NCI-H1436 (cell line): ENCODE measurements at places on chromosomes 4 and X.

DNA sequence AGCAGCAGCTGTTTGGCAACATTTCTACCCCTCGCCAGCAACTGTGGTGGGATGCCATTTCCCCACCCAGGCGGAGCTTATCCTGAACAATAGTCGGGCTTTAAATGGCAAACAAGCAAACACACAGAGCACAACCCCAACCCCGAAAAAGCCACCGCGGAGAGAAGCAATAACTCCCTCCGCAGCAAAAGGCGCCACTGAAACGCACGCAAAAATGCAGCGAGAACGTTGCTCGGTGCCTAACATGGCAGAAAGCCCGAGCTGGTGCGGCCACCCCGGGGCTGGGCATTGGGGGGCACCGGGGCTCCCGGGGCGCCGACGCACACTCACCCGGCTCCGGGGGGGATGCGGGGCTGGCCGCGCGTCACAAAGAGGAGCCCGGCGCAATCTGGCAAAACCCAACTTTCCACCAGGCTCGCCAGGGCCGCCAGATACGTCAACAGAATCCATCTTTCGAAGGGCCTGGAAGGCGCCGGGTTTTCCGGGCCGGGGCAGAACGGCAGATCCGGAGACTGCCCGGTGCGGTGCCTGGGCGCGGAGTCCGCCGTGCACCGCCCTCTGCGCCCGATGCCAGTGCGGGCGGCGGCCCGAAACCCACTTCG lies 818 bp downstream of the RAI2 start:
- no peak for DNase-seq

GRCh38 chr4:152573861-152574260 lies 38.0 kb upstream of the FBXW7 start:
- DNase-seq = no peak

DNA sequence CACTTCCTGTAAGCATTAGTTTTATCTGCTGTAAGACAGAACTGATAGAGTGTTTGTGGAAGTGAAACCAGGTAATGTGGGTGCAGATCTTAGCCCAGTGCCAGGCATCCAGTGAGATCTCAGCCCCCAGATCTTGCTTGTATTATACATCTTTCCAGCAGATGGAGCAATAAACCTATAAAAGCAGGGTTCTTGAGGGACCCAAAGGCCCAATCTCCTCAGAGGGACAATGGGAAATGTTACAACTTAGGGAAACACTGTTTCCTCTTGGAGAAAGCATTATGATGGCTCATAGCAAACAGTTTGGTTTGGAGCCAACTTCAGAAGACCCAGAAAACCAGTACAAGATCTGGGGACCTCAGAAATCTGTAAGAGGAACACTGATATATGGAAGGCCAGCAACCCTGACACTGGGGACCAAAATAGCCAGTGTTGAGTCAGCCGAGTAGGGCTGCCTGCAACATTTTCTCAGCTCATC lies 206.3 kb downstream of the SLC7A11 start:
- DNase-seq = peak; percentile 34

DNA sequence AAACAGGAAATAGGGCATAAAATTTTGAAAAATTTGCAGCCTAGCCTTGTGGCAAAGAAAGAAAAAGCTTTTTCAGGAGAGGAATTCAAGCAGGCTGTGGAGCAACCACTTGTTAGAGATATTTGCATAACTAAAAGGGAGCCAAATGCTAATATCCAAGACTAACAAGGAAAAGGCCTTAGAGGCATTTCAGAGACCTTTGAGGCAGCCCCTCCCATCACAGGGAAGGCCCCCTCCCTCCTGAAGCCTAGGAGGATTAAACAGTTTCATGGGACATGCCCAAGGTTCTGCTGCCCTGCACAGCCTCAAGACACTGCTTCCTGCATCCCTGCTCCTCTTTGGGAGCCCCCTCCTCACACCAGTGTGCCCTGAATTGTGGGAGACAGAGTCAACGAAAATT lies 275.4 kb upstream of the SFRP2 start:
- no peak for DNase-seq

GRCh38 chr4:25588206-25588605 lies 67.4 kb upstream of the SLC34A2 start:
- DNase-seq = no peak

DNA sequence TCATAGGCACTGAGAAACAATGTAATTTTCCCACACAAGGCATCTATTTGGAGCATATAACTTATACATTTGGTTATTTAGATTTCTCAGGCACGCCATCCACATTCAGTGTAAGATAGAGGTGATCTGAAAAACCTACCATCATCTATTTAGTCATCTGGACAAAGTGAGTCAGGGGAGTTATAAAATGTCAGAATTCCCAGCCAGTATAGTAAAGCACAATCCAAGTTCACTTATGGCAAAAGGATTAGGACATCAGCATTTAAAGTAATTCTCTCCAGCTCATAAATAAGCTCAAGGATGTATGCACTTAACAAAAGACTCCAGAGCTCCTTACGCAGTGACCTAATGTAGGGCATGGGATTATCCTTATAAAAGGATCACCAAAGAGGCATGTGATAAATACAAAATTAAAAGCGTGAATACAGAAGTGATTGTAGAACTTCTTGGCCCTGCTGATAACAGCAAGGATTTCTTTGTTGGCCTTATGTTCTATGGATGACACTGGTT lies 65.3 kb upstream of the DCLK2 start:
- no peak for DNase-seq

- DNase-seq = no peak
Measured at GRCh38 chrX:100408713-100409609, 1.1 kb downstream of the PCDH19 start.

DNA sequence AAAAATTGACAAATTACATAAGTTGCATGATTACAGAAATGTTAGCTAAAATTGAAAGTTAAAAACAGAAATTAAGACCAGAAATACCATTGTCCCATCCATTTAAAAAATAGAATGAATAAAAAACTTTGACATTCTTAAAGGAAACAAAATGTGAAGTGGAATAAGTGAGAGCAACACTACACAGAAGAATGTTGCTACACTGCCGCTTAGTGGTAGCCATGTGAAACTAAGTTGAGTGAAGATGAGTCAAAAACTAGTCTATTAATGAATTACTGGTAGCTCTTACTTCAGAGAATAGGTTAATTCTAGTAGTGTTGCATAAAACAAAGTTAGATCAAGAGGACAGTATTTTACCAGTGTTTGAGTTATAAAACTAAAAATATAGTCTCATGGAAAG lies 571.0 kb upstream of the KLHL4 start:
- peak; percentile 2 for DNase-seq

DNA sequence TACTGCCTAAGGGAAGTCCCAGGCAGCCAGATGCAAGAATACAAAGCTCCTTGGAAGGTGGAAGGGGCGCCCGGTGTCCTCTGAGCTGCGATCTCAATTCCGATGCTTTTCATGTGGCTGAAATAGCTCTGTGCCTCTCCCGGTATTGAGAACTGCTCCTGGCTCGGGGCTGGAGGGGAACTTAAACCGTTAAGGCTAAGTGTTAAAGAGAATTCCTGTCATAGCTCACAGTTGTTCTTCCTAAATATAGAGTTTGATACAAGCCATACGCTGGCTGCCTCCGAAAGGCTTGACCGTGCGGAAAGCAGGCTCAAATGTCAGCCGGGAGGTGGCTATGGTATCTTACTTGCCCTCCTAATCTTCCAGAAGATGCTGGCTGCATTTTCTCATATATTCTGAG lies at the start of gene SMPX:
Gene SMPX (minus strand): TSS at position 157 of the 400 bp plus-strand sequence. CDS start 3,826 bp downstream, outside the sequence.
- DNase-seq = no peak

GRCh38 chr4:60657807-60658206 lies 542.3 kb upstream of the ADGRL3 start:
- no peak for DNase-seq
